ENCODE measurements at places on chromosomes 11 and 22. TPM values are rescaled to one million over a fixed set of nuclear protein-coding genes. Genes with fewer than 3 reads are reported as not detected.

Gene ACP2
- total RNA-seq, result 13.9 TPM

Gene PATE2
- not detected for total RNA-seq

Gene APOBEC3A
- not detected for total RNA-seq

Gene OR52E4
- total RNA-seq, result not detected

Gene C11orf98
- 43.3 TPM for total RNA-seq

Gene IL17REL
- total RNA-seq, result not detected
